GM12892 (cell line): ENCODE measurements at places on chromosomes 2 and 18.

GRCh38 chr2:44107086-44107740 lies 61.5 kb upstream of the PPM1B start:
- no peak for DNase-seq

DNA sequence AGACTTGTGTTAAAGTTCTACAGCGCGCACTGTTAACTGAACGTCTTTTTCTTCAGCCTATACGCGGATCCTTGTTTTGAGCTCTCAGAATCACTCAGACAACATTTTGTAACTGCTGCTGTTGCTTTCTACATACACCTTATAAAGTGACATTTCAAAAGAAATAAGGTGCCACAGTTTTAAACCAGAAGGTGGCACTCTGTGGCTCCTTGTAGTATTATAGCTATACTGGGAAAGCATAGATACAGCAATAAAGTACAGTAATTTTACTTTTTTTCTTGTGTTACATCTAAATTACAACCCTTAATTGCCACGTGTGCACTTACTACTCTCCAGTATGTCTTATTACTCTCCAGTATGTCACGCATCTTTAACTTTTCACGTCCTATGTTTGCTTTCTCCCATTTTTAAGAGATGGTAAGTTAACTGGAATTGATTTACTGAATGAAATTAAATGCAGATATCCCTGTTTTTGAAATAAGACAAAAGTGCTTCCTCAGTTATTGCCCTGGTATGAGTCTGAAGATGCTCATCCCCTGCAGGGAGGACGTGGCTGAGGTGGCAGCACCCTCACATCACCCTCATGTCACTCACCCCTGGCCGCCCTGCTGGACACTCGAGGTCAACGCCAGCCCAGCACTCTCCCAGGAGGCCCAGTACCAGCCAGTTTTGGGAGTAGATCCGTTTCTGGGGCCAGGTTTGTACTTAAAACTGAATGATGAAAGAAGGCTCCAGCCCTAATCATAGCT lies 37.8 kb downstream of the GORASP2 start:
- no peak for DNase-seq

GRCh38 chr18:28168725-28169124 lies 8.2 kb downstream of the CDH2 start:
- DNase-seq: no peak

GRCh38 chr2:62147610-62148301 lies 48.2 kb upstream of the B3GNT2 start:
- DNase-seq: no peak

GRCh38 chr2:17148407-17149145 lies 369.7 kb downstream of the RAD51AP2 start:
- no peak for DNase-seq

- no peak for DNase-seq
Measured at GRCh38 chr2:31216734-31217133, 581 bp downstream of the CAPN14 start.

DNA sequence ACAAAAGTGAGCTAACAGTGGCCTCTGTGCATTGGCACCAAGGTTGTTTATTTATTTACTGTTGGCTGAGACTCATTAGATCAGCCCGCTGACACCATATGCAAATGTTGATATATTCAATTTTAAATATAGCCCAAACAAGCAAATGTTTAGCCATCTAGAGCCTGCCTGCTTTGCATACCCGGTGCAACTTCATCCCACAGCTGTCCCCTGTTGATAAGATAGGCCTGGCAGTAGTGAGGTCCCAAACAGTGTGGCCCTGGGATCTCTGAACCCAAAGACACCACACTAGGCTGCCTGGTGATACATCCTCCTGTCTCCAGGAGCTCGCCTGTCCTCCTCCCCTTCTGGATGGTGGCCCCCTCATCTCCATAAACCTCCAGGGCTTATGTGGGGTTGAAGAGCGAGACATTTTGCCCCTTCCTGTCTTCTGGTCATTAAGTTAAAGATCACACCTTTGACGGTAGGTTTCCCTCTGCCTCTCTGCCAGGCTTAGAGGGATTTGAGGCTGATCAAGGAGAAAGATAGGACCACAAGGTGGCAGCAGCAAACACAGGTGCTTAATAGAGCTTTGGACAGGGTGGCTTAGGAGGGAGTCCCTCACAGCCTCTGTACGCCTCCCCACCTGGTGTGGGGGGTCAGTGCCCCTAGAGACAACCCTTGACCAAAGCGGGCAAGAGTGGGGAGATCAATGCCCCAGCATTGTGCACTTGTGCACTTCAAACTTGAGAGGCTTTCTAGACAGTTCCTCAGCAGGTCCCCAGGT lies 23.7 kb upstream of the MYO5B start:
- no peak for DNase-seq

- no peak for DNase-seq
Measured at GRCh38 chr2:66478731-66479316, 43.9 kb downstream of the MEIS1 start.

GRCh38 chr2:232966122-232966521 lies 46.9 kb downstream of the NGEF start:
- DNase-seq: no peak

GRCh38 chr18:28903306-28903705 lies 726.4 kb upstream of the CDH2 start:
- DNase-seq: no peak

- DNase-seq: peak; percentile 27
Measured at GRCh38 chr2:171432969-171433762, 624 bp downstream of the METTL8 start.

DNA sequence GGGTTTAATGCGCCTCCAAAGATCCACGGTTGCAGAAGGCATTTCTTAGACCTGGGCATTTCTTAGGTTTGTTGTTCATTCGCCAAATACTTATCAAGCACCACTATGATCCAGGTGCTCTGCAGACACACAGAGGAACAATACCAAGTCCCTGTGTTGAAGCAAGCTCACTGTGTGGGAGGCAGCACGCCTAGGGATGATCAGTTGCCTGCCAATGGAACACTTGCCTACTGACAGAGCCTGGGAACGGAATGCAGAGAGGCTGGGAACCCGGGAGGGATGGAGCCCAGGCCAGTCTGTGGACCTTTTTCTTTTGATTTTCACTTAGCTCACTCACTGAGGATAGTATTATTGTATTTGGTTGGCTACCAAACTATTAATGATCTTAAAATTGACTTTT lies 1.9 kb upstream of the GRP start:
- DNase-seq: no peak

GRCh38 chr2:48247206-48247605 lies 282.7 kb upstream of the STON1 start:
- DNase-seq: no peak

DNA sequence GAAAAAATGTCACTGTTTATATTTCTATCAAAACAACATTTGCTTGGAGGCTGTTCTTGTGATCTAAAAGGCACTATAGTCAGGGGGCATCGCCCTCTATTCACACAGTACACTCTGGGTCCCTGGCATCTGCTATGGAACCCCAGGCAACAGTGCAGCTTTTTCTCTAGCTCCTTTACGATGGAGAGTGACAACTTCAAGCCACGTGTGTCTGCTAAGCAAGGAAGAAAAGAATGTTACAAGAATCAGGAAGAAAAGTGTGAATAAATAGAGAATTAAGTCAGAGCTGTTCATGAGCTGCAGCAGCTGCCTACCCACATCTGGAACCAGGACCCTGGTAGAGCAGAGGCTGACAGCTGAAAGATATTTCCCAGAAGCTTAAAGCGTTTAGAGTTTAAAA lies 11.2 kb downstream of the RND3 start:
- DNase-seq: no peak

DNA sequence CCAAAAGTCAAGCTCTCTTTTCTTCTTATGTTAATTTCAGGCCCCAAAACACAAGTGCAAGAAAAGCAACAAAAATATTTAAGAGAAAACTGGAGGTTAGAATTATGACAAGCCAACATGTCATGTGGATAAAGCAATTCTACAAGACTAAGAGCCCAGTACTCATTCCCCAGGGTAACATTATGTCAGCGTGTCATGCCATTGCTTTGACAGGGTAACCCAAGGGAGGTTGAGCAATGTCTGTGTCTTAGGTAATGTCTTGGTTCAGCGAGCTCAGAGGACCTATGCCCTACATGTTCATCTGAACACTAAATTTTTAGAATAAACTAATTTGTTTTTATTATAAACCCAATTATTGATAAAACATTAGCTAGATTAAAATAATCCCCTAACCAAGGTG lies 173.2 kb upstream of the ZNF804A start:
- DNase-seq: no peak

DNA sequence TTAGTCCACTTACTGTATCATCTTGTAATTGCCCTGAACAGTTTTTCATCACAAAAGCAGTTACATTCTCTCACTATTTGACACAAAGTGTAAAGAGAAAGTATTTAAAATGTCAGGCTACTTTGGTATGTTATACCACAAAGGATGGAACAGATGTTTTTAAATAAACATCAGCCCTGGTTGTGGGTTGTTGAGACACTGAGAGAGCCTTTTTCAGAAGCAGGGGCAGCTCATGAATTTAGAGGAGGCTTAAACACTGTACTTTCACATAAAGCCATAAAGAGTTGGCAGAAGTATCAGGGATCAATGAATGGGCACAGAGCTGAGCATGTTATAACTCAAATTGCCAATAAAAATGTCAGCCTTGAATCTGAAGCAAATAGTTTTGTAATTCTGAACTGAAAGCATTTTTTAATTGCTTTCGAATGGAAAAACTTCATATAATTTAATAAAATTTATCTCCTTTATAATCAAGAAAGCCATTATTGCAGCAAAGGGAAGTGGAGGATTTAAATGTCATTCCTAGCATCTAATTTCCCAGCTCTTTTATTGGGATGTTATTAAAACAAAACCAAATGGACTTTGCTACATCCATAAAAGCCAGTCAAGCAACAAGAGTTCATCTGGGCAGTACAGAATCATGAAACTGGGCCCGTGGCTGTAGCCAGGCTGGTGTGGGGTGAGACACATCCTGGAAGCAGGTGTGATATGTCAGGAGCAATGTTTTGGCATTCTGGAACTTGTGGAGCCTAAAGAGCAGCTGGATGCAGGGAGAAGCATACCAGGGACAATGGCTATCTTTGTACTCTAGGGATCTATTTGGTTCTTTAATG lies 95.1 kb upstream of the NT5C1B start:
- DNase-seq: no peak

DNA sequence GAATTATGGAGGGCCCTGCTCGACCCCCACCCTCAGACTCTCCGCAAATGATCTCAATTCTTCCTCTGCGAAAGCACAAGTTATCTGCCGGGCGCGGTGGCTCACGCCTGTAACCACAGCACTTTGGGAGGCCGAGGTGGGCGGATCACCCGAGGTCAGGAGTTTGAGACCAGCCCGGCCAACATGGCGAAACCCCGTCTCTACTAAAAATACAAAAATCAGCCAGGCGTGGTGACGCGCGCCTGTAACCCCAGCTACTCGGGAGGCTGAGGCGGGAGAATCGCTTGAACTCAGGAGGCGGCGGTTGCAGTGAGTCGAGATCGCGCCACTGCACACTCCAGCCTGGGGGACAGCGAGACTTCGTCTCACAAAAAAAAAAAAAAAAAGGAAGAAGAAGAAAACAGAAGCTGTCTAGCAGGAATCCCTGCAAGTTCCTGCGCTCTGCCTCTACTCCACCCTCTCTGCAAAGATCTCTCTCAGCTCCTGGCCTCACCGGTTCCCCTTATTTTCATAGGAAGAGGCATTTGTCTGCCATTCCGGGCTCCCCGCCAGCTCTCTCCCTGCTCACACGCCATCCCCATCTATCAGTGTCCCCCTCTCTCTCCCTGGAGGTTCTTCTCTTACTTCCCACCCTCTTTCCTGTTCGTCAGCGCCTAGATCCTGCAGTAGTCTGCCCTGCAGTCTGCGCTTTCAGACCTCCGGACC lies 13.5 kb upstream of the COLEC12 start:
- no peak for DNase-seq

- DNase-seq: no peak
Measured at GRCh38 chr2:190254063-190254850, 65.4 kb downstream of the HIBCH start.

GRCh38 chr2:223082706-223083105 lies 30.7 kb downstream of the KCNE4 start:
- no peak for DNase-seq

GRCh38 chr2:164599954-164600589 lies 21.2 kb downstream of the GRB14 start:
- DNase-seq: no peak

- no peak for DNase-seq
Measured at GRCh38 chr2:142175813-142176338, 45.1 kb upstream of the LRP1B start.

DNA sequence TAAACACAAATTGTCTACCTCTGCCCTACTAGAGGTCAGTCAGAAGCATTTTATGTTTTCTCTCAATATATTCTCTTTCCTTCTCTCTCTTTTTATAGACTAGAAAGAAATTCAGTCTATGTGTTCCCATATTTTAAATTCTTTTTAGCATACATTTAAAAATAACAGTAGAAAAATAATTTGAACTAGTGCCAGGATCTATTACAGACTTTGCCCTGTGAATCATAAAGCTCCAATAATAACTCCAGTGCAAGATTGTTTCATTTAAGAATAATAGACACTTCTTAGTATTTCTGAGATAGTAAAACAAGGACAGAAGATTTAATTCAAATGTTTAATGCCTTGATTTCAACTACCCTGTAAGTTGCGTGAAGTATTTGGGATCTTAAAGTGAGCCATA lies 60.1 kb downstream of the ITGB6 start:
- DNase-seq: no peak

GRCh38 chr2:227383686-227384085 lies 4.1 kb downstream of the SCYGR1 start:
- no peak for DNase-seq

GRCh38 chr18:28147674-28148171 lies 29.2 kb downstream of the CDH2 start:
- DNase-seq: no peak

DNA sequence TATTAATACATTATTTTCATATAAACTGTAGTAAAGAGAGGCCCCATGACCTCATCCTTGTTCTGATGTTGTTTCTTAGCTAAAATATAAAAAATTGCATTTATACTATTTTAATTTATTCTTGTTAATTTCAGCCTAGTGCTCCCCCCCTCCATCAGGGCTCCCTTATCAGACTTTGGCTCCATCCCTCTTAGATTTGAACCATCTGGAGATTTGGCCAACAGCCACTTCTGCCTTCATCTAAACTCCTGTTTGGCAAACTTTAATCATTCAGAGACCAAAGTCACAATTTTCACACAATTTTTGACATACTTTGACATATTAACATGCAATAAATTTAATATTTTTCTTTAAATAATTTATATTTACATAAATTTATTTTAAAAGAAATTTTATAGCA lies 569.3 kb downstream of the TDRD15 start:
- no peak for DNase-seq

DNA sequence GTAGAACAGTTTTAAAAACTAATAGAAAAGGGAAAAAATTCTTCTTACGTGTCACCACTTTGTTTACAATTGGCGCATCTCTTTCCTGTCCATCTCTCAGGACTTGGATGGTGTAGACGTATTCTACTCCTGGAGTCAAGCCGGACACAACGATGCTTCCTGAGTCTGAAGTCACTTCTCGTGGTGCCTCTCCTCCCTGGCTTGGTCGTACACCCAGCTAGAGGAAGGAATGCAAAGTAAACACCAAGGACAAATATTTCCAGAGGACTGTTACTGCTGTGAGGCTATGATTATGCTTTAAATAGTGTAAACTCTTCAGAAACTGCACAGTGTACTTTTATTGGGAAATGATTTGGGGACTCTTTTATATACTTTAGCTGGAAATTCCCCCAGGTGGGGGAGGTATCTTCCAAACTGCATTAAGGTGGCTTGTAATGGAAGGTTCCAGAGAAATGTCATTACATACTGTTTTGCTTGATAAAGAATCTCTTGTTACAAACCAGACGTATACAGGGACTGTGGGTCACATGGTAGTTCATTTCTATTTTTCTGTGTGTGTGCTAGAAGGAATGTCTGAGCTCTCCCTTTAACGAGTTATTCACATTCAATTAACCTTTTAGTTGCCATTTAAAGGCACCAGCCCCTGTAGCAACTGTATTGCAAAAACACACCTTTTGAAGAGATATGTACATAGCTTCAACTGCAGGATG lies 38.1 kb downstream of the FN1 start:
- no peak for DNase-seq
